ENCODE measurements at places on chromosomes 4 and X. TPM values are rescaled to one million over a fixed set of nuclear protein-coding genes. Genes with fewer than 3 reads are reported as not detected.
A peak's percentile ranks its signal among the peaks of the same experiment; 100 is the strongest.

TRIM60 gene
- total RNA-seq = not detected

- DNase-seq = no peak
Measured at GRCh38 chr4:42806303-42806835, 86.1 kb upstream of the GRXCR1 start.

DNA sequence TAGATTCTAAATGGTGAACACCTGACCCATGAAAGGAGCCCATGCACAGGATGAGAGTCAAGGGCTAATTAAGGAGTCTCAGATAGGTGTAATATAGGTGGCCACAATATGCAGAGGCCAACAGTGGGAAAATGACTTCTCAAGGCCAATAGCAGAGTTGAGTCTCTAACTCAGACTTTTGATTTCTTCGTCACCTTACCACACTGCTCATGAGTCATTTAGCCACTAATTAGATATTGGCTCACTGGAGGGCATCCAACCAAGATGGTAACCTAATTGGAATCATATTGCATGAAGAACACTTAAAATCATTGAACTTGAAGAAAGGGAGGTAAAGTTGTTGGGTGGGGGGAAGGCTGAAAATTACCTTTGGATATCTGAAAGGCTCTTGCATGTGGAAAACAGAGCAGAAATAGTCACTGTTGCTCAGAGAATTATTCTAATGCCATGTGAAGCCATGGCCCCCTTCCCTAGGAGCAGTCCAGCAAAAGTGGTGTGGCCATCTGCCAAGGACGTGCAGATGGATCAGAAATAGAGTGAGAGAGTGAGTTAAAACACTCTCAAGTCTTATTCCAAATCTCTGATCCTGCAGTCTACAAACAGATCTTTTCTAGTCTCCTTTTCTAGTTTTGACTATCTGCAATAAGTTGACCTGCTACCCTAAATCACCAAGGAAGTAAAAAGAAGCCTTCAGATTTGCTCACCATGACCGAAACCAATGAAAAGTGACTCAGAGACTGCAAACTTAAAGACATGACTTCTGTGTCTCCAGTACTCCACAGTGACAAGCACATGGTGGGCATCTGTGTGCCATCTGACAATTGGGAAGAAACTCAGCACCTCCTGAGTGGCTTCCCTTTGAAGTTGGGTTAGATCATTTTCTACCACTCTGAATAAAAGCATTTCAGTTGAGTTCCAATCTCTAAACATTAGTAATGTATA lies 93.9 kb upstream of the C1QTNF7 start:
- no peak for DNase-seq

- DNase-seq = no peak
Measured at GRCh38 chr4:127799711-127800110, 17.6 kb downstream of the HSPA4L start.

DNA sequence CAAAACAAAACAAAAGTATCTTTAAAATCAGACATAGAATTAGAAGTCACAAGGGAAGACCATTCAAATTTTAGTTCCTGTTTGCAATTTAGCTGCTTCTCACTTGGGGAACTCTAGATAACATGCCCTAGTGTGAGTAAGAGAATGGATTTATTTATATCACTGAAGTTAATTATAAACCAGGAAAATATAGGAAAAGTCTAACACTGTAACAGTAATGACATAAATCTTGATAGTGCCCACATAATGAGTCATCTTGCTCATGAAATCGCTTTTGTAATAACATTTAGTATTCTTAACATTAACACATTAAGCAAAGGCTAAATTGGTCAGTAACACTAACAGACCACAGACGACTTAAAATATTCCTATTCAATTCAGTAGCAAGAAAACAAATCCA lies 710.7 kb downstream of the STPG2 start:
- DNase-seq = no peak

DNA sequence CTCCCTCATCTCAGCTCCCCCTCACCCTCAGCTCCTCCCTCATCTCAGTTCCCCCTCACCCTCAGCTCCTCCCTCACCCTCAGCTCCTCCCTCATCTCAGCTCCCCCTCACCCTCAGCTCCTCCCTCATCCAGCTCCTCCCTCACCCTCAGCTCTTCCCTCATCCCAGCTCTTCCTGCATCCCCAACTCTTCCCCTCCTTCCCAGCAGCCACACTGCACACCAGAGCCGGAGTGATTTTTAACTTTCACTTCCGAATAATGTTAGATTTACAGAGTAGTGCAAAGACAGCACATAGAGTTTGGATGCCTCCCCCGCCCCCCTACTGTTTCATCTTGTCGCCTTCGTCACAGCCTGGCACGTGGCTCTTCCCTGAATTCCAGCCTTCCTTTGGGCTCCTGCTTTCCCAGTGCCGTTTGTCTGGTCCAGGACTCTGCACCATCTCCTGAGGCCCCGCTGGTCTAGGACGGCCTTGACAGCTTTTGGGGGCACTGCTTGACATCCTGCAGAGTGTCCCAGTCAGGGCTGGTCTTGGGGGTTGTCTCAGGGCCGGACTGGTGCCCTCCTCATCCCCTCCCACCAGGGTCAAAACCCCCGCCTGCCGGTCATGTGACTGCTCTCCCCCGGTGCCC lies 110.2 kb downstream of the FAM53A start:
- DNase-seq = peak; percentile 22
